Activated CD4-positive, alpha-beta T cell treated with anti-CD3 and anti-CD28 coated beads, Interleukin-2, amount 50 U/mL, for 4 hours (primary cell): ENCODE measurements at places on chromosomes 7 and 10.

- DNase-seq: no peak
These were observed 176.2 kb upstream of the CHRM2 start for GRCh38 chr7:136692221-136692620.

DNA sequence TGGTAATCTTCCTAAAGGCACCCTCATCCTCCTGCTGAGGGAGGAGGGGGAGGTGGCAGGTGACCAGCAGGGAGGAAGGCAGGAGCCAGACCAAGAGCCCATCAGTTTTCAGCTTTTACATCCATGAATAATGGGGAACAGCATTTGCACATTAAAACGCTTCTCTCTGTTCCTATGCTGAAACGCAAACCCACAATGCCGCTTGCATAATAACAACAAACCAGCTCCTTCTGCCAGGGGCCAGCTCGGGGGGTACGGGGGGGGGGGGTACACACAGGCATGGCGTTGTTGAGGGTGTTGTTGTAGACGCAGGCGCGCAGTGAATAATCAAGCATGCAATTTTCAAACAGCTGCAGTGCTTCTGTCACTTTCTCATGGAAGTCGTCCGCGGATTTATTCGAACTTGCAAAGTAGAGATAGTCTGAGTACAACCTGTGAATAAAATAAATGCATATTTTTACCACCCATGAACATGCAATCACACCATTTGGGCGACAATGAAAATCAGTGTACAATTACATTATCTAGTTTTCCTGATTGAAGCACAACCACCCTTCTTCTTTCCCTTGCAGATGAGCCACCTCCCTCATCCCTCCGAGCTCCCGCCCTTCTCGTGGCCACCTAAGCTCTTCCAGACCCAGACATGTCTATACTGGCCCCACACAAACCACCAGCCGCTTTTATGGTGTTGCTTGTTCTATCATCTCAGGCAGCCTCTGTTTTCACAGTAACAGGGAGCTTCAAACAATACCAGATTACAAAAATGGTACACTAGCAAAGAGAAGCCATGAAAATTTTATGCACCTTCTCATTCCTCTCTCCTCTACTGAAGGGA, 72.2 kb downstream of the CHST15 start:
- no peak for DNase-seq

DNA sequence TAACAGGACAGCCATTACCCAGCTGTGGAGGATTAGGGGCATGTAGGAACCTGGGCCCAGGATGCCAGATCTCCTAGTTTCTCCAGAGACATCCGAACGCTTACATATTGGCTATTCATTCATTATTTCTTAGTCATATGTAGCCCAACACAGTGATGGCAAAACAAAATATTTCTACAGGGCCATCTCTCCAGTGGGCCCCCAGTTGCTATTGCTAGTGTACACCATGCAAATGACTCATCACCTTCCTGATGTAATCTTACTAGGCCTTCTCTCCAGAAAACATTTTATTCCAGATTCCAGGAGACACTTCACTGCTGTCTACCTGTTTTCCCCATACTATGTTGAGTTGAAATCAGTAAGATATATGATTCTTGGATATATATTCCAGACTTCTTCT, 201.7 kb downstream of the PLXDC2 start:
- no peak for DNase-seq

- no peak for DNase-seq
These were observed 867.3 kb upstream of the AUTS2 start for GRCh38 chr7:68730964-68731363.

GRCh38 chr10:25245165-25245564, 70.4 kb downstream of the GPR158 start:
- no peak for DNase-seq

GRCh38 chr10:10872035-10872673, 145.5 kb upstream of the CELF2 start:
- no peak for DNase-seq

DNA sequence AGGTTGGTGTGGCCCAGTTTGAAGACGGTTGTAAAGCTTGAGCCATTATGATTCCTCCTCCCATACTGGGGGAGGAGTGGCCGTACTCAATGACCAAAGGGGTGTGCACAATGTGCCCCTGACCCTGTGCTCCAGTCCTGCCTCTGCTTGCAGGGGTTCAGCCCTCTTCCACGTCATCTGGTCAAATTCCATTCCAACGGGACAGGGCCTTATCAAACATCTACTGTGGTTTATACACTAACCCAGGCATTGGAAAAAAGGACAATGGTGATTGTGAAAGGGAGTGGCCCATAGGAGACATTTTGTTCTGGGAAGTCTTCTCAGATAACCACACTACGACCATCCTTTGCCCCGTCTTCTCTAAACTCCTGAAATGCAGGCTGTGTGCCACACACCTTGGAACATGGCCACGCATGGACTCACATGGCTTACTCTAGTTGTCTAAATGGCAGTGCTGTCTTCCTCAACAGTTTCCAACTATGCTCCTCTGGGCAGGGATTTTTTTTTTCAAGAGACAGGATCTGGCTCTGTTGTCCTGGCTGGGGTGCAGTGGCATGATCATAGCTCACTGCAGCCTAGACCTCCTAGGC, 103.0 kb downstream of the JCAD start:
- no peak for DNase-seq

DNA sequence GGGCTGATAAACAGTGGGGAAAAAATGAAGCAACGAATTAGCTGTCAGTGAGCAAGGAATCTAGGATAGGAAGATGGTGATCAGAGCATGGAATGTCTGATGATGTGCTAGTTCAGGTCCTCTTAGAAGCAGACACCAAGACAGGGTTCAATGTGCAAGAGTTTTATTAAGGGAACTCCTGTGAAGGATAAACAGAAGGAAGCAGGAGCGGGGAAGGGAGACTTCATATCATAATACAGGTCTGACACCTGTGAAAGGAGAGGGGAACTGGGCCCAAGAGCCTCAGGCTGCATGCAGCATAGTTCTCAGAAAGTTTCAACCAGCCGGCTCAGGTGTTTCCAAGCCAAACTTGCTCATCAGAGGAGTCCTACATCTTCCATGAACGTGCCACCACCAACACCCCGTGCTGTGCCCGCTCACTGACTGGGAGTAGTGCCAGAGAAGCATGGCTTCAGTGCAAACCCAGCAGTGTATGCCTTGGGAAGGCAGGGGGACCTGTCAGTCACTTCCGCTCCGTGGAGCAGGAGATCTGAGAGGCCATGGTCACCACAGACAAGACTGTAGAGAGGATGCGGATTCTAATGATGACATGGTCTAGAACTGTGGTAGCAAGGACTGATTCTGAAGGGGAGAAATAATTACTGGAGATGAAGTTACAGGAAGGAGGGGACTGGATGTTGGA, 45.8 kb downstream of the ZNF800 start:
- DNase-seq: no peak

DNA sequence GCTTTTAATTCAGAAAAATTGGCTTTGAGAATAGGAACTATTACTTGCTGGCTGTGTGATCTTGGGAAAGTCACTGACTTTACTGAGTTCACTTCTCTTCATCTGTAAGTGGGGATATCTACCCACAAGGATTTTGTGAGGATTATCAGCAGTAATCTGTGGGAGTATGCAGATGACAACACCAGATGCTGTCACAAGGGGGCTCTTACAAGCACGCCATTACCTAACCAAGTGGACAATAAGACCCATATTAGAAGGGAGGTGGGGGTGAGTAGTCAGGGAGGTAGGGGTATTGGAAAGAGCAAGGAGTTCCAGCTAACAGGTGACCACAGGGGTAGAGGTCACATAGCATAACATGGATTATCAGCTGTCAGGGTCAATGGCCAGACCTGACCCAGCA, 569.4 kb downstream of the SUGCT start:
- no peak for DNase-seq

GRCh38 chr10:86136934-86137333, 229.7 kb downstream of the GRID1 start:
- DNase-seq: no peak

- no peak for DNase-seq
These were observed 12.6 kb upstream of the OPALIN start for GRCh38 chr10:96371356-96371755.
